Bone marrow (tissue), 2 donors: ENCODE measurements at places on chromosomes 7 and 10.
A peak's percentile ranks its signal among the peaks of the same experiment; 100 is the strongest.

- no peak for DNase-seq
Measured at GRCh38 chr7:120609136-120609753, 248.7 kb downstream of the TSPAN12 start.

DNA sequence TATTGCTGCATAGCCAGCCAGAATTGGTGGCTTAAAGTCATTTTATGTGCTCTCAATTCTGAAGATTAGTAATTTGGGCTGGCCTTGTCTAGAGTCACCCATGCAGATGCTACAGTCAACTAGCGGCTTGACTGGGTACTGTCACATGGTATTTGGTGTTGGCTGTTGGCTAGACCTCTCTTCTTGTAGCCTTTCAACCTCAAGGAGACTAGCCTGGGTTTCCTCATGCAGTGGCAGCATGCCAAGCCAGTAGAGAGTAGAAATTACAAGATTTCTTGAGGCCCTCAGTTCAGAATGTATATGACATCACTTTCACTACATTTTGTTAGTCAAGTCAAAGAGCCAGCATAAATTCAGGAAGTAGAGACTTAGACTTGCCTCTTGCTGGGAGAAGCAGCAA is 3.7 kb upstream of the ZNF800 start:
- DNase-seq, result peak; percentile 60

DNA sequence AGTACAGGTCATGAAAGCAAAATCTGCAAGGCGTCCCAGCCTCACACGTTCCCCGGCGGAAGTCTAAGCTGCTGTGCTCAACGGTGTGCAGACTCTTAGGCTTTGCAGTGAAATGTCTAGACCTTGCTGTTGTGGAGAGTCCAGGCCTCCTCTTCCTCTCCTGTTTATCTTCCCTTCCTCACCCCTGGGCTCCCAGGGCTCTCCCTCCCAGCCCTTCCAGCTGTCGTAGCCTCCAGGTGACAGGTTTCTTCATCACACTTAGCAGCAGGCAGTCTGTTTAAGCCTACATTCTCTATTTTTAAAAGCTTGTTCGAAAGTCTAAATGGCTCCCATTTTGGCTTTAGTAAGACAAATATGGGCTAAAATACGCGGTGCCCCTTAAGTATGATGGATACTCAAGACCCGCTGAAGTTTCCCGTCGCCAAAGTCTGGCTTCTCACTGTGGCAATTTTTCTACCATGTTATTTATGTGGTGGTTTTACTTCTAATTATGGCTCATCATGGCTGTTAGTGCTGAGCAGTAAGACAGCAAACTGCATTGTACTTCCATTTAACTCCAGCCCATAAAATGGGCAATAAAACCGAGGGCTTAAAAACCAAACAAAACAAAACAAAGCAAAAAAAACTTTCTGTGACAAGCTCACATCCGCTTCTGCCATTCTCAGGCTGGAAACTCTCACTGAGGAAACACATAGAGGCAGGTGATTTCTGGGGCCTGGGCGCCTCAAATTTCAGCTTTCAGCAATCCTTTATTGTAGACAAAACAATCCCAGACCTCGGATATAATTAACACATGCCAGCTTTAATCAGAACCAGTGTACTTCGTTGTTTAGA is 243.2 kb downstream of the SNX10 start:
- DNase-seq, result no peak

- DNase-seq, result no peak
Measured at GRCh38 chr10:122875843-122876466, 3.4 kb downstream of the FAM24B start.

DNA sequence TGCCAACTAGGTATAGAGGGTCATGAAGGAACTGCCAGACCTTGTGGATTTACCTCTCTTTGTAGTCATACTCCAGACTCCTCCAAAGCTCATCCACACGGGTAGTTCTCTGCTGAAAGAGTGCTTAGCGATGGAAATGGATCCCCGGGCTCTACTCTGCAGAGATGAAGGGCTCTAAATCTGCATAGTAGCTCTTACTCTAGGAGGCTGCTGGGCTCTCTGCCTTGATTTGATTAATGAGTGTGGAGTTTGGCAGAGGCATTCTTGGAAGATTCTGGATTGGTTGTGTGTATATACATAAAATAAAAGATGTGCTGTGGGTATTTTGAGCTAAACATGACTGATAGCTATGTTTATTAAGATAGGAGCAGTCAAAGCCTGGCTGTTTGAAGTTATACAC is 21.3 kb upstream of the CPXM2 start:
- no peak for DNase-seq

- no peak for DNase-seq
Measured at GRCh38 chr7:90209776-90210175, 1.8 kb upstream of the STEAP2 start.

- DNase-seq, result no peak
Measured at GRCh38 chr10:121668314-121669027, 70.2 kb upstream of the FGFR2 start.

- no peak for DNase-seq
Measured at GRCh38 chr10:113303544-113304146, 249.2 kb upstream of the HABP2 start.

DNA sequence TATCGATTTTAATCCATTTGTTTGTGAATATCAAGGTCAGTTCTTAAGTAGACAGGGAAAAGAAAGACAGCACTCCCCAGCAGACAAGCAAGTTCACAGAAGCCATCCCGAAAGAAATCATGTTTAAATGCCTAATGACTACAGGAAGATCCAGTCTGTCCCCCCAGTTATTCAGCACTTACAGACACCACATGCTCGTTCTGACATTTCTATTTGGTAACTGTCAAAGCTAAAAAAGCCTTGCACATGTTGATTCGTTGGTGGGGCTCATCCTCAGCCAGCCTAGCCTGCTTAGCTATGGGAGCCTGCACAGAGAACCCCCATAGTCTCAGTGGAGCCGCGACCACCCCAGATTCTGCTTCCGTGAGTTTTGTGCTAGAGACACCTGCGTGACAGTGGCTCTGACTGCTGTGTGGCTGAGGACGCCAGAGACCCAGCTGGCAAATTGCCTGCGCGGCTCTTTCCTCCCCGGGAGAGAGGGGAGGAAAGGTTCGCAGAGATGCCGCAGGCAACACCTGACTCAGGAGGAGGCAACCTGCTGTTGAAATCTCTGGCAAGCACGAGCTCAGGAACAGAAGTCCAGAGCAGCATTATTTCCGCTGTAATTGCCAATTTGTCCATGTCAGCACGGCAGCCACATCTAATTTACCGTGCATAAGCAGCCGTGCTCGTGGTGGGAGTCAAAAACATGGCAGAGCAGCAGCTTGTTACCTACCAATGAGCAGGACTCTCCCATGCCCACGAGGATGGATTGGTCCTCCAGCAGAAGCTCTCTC is 194.2 kb downstream of the GPAM start:
- DNase-seq, result no peak

DNA sequence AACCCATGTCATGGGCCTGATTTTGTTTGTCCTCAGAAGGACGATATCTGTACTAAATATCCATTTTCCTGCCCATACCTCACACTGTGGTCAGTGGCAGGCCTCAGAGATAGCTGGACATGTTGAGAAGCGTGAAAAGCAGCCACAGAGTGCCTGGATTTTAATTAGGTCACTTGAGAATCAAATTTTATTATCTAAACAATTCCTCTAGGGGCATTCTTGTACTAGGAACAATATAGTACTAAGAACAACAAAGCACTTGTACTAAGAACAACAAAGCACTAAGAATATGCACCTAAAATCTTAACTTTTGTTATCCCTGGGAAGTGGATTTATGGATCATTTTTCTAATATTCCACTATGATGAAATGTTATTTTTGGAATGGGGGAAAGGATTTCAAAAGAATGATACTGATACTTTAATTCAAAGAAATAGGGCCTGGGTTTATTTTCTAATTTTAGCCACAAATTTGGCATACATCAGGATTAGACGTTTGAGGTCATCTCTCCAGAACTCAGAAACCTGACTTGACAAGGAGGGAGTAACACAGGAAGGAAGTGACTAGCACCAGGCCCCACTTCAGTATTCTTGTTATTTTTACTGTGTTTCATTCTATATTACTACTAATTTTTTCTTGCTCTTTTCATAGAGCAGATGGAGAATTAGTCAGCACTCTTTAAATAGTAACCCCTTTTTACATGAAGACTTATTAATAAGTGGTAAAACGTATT is 112.2 kb downstream of the EXOC4 start:
- peak; percentile 25 for DNase-seq

DNA sequence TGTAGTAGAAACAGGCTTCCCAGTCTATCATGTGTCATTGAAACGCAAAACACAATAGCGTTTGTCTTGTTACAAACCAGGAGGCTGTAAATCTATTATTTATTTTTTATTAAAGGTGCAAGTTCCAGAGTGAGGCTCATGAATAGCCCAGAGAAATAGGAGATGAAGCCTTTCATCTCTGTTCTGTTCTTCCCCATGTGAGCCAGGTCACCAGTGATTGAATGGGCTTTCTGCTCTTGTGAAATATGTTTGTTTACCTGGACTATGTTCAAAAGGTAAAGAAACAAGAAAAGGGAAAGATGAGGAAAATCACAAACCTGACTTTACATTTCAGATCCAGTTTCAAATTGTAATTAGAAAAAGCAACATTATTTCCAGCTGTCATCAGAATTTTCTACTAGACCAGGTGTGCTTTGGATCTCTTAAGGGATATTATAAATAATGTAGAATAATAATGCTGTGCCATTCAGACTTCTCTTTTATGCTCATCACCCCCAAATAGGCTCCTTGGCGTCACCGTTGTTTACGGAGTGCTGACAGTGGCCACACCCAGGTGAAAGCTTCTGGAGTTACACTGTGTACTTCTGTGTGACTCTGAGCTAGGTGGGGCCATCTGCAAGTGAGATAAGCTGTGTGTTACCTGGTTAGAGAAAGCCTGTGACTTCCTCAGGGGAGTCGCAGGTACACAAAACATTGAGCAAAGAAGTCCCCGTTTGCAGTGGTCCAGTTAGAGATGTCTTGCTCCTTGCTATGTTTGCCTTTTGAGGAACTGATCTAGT is 274.9 kb downstream of the SDK1 start:
- DNase-seq, result no peak

GRCh38 chr7:86978808-86979506 is 80.5 kb downstream of the ELAPOR2 start:
- DNase-seq, result no peak

GRCh38 chr10:89853781-89854191 is 152.4 kb downstream of the KIF20B start:
- DNase-seq, result no peak

GRCh38 chr10:130905386-130905785 is 406.1 kb downstream of the TCERG1L start:
- no peak for DNase-seq

DNA sequence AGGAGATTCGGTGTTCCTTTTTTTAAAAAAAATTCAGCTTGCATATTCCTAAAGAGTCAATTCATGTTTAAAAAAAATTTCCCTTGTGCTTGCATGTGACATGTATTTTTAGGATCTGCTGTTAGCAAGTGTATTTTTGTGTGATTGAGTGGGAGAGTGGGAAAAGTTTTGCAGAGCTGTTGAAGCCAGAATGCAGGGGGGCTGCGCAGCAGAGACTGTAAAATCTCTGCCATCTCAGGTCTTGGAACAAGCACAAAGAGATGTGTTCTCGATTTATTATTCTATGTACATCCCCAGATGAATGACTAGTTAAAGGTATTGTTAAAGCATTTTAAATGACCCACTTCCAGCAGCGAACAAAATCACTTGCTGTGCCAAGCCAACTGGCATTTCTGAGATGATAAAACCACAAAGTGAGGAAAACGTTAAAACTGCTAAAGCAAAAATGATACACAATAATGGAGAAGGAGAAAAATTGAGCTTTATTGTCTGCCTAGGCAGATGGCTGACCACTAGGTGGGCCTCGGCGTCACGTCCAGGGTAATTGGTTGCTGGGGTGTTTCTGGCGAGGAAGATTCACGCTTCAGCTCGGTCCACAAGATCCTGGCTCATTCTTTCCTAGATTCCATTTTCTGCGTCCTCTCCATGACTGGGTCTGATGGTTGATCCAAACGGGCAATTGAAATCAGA is 67.0 kb upstream of the ATRNL1 start:
- no peak for DNase-seq

DNA sequence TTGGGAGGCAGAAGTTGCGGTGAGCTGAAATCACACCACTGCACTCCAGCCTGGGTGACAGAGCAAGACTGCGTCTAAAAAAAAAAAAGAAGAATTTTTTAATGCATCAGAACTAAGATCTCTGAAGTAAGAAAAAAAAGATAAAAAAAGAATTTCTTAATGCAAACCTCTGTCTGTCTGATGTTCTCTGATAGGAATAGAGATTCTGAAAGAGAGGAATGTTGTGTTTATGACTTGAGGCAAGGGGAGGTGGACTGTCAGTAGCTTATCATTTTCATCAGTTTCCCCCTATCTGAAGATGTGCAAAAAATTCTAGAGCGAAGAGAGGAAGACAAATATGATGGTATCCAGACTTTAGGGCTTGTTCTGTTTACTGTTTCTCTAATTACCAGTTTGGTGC is 121.5 kb downstream of the SEC23IP start:
- no peak for DNase-seq

GRCh38 chr7:27235387-27236311 is 7.0 kb upstream of the EVX1 start:
- DNase-seq, result no peak

DNA sequence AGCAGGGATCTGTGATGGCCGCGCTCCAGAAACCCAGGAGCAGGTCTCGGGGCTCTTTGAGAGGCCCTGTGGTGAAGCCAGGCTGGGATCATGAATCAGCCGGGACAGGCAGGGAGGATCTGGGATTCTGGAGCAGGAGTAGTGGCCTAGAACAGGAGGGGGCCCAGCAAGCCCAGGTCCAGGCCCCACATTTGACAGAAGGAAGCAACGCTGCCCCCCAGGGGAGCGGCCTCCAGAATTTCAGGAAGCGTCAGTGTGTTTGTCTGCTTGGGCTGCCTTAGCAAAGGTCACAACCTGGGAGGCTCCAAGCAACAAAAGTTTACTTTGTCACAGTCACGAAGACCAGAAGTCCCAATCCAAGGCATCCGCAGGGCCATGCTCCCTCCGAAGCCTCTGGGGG is 36.8 kb downstream of the CLRN3 start:
- no peak for DNase-seq

DNA sequence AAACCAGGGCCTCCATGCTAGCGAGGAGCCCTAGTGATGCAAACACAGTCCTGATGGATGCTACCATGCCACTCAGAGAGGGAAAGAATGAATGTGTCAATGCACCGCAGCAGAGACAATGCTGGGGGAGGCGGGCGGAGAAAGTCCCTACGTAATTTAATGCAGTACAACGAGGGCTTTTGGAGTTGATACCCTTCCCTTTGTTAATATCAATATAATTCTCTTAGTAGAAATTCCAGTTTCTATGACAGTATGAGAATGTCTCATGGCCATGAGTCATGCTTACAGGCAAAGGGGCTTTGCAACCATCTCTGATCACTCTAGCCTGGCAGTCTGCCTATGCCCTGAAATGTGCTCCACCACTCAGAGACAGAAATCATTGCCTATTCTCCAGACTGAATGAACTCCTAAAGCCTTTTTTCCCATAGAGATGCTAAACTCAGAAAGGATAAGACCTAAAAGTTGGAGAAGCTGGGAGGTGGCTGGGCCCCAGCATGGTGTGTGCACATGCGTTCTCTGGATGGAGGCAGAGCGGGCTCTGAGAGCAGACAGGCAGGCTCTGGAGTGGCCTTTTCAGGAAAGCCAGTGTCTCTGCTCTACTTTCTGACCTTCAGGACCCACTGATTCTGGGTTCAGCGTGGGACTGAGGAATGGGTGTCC is 20.3 kb upstream of the GIMAP2 start:
- DNase-seq, result peak; percentile 8
